ENCODE measurements at places on chromosomes 12 and 14.

DNA sequence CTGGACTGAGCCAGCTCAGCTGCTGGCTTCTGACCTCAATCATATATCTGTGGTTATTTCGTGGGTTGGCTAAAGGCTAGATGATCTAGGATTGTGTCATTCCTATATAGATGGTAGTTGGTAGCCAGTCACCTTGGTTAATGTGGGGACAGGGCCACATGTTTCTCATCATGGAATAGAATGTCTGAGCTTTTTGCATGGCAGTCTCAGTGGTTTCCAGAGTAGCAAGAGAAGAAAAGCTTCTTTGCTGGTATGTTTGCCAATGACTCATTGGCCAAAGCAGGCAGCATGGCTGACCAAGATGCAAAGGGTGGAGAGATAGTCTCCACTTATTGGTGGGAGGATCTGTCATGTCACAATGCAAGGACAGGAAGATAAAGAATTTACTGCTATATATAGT, 746.4 kb upstream of the FLRT2 start:
- no peak for DNase-seq

- no peak for DNase-seq
These were observed 892 bp downstream of the TCHP start for GRCh38 chr12:109900752-109901580.

- no peak for DNase-seq
These were observed 50.9 kb downstream of the CHST11 start for GRCh38 chr12:104507672-104508071.

GRCh38 chr14:24079491-24080141, 8.3 kb downstream of the CPNE6 start:
- DNase-seq = no peak
